ENCODE measurements at places on chromosomes 7 and 10. TPM values are rescaled to one million over a fixed set of nuclear protein-coding genes. Genes with fewer than 3 reads are reported as not detected.

DNA sequence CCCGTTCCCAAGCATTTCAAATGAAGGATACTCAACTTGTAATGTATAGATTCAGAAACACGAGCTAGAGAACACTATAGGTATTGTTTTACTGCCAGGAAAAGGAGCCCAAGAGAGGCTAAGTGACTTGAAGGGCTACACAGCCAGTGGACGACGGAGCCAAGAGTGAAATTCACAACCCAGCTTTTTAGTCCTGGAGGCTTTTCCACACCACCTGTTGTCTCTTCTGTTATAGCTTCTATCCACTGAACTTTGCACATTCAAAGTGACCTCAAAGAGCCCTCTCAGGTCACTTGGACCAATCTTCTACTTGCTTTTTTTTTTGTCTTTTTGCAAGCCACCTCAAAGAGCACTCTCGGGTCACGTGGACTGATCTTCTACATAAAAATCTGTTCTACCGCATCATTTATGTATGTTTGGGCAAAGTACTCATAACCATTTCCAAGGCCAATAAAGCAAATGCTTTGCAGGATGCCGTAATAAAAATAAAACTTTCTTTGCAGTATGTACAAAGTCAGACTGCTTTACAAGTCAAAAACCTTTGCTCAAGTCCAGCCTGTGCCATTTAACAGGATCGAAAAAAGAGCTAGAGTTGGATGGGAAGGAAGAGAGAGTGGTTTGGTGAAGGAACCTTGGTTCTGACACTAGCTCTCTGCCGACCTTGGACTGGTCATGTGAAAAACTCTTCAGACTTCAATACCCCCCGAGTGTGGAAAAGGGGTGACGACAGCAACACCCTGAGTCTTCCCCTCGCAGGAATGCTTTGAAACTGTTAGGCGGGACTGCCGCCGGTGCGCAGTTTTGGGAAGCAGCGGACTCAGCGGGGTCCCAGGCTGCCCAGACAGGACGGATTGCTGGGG lies 821 bp downstream of the SLC35B4 start:
- peaks cover 5% of the 10 kb centered on the region for H3K36me3 ChIP-seq
- DNase-seq: no peak
- peaks cover 9% of the 10 kb centered on the region for H3K4me1 ChIP-seq
- peak overlapping the region; percentile 72 for H3K4me3 ChIP-seq
- H3K27ac ChIP-seq: 0 out of 2 replicates have a peak overlapping the region, but pooled peaks have one; percentile 4

DNA sequence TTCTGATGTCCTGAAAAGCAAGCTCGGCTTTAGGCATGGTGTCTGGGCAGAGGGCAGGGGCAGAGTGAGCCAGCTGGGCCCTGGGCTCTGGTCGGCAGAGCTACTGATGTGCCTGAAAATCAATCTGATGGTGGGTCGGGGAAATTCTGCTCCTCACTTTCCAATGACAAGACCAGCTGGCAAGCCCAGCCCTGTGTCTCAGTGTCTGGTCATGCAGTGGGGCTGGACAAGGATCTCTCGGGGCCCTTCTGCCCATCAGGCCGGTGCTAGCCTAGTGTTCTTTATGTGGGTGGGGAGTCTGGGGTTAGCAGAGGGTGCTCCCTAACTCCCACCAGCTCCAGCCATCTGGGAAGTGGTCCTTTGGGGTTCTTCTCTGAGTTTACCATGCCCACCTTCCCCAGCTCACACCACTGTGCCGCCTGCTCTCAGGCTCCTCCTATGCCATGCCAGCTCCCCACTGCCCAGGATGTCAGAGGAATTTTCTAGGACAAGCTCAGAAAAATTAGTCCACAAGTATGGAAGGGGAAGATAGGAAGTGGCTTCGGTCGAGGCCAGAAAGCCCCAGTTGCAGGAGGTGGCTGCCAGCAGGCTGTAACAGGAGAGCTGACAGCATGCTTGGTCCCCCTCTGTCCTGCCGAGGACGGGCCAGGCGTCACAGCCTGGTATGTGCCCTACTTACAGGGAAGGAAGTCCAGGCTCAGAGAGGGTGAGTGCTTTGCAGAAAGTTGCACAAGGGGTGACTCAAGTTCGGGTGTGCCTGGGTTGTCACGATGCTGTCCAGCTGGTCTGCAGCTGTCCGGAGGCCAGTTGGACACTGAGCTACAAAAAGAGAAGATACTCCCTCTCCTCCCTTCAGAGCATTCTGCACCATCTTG lies 135.2 kb downstream of the ADCY1 start:
- no peaks in the 10 kb centered on the region for H3K4me1 ChIP-seq
- no peak overlapping the region for H3K27ac ChIP-seq
- H3K4me3 ChIP-seq: no peak overlapping the region
- H3K27me3 ChIP-seq: peaks cover 10% of the 10 kb centered on the region
- DNase-seq: no peak

GRCh38 chr7:20785157-20786048 lies 1.3 kb downstream of the SP8 start:
- DNase-seq: no peak
- H3K4me3 ChIP-seq: no peak overlapping the region
- H3K27ac ChIP-seq: no peak overlapping the region
- no peaks in the 10 kb centered on the region for H3K4me1 ChIP-seq
- H3K36me3 ChIP-seq: no peaks in the 10 kb centered on the region

DNA sequence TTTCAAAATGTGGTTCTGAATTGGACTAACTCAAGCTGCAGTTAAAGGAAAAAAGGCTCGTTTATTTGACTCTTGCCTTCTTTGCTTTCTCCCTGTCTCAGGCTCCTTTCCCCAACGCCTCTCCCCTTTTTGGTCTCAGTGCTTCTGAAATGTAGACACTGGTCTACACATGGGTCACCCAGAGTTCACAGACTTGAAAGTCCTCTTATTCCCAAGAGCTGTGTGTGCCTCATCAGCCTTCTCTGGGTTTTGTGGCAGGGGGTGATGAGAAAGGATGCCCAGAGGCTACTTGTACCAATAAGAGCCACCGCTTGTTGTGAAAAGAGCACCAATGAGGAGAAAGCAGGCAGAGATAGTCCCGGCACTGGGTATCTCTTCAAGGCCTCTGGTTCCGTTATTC lies 125.7 kb downstream of the BICC1 start:
- no peaks in the 10 kb centered on the region for H3K36me3 ChIP-seq
- H3K27ac ChIP-seq: peak overlapping the region; percentile 77
- no peaks in the 10 kb centered on the region for H3K27me3 ChIP-seq
- peaks cover 66% of the 10 kb centered on the region for H3K4me1 ChIP-seq

GRCh38 chr10:103969436-103969835 lies 2.5 kb downstream of the SLK start:
- H3K36me3 ChIP-seq: peaks cover 14% of the 10 kb centered on the region
- peaks cover 21% of the 10 kb centered on the region for H3K4me1 ChIP-seq
- no peaks in the 10 kb centered on the region for H3K27me3 ChIP-seq
- H3K27ac ChIP-seq: no peak overlapping the region

GRCh38 chr10:106714734-106715555 lies 449.6 kb downstream of the SORCS1 start:
- DNase-seq: no peak
- H3K27ac ChIP-seq: no peak overlapping the region
- no peaks in the 10 kb centered on the region for H3K4me1 ChIP-seq

The GIMAP5 gene
- not detected for total RNA-seq

- H3K27ac ChIP-seq: no peak overlapping the region
- H3K4me3 ChIP-seq: no peak overlapping the region
- H3K36me3 ChIP-seq: peaks cover 43% of the 10 kb centered on the region
- no peaks in the 10 kb centered on the region for H3K27me3 ChIP-seq
Measured at GRCh38 chr7:44805950-44806349, 9.5 kb downstream of the PPIA start.

All from SJSA1 (cell line).